Right forelimb (tissue), 1 donor: ENCODE measurements at places on chromosomes 16 and 17.

- no peak for DNase-seq
Observed at GRCh38 chr16:3959148-3959547, 78.6 kb upstream of the CREBBP start.

DNA sequence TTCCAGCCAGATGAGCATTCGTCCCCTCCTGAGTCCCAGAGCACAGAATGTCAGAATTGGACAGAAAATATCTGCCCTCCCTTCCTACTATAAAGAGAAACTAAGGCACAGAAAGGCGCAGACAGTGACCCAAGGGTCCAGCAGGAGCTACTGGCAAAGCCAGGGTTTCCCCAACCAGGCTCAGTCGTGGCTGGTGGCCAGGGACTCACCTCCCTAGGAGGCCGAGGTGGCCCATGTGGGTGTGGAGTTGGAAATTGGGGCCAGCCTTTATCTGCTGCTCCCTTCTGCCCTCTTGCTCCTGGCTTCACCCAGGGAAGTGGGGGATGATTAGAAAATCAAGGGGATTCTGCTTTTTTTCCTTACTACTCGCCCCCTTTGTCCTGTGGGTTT, 1.1 kb downstream of the DRC7 start:
- DNase-seq: no peak

GRCh38 chr17:62064029-62064790, 868 bp downstream of the MED13 start:
- DNase-seq: no peak

- DNase-seq: no peak
Observed at GRCh38 chr17:38654411-38655398, 20.1 kb downstream of the EPOP start.

DNA sequence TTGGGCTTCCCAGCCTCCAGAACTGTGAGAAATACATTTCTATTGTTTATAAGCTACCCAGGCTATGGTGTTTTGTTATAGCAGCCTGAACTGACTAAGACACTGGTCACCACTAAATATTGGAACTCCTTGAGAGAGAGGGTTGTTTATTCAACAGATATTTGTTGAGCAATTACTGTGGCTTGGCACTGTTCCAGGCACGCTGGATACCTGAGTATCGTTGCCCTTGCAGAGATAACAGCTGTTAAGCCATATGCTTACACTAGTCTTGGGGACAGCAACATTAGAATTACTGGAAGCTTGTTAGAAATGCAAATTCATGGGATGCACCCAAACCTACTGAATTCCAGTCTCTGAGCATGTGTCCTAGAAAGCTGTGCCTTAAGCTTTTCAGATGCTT, 230.7 kb downstream of the HS3ST4 start:
- DNase-seq: no peak

DNA sequence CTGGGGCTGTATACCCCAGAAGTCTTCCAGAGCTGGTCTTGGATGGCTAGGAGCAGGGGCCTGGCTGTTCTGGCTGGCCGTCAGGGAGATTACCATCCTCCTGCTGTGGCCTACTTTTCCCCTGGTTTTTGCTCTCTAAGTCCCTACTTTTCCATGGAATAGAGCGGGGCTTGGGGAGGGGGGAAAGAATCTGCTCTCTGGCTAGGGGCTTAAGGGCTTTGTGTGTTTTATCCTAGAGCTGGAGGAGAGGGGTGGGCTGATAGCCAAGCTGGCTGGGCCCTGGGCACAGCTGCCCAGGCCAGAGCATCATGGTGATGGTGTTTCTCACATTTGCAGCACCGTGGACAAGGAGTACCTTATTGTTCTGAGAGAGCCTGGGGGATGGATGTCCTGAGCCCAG, 3.6 kb downstream of the NRN1L start:
- no peak for DNase-seq

- no peak for DNase-seq
Observed at GRCh38 chr17:49547566-49547965, 28.1 kb upstream of the NXPH3 start.

DNA sequence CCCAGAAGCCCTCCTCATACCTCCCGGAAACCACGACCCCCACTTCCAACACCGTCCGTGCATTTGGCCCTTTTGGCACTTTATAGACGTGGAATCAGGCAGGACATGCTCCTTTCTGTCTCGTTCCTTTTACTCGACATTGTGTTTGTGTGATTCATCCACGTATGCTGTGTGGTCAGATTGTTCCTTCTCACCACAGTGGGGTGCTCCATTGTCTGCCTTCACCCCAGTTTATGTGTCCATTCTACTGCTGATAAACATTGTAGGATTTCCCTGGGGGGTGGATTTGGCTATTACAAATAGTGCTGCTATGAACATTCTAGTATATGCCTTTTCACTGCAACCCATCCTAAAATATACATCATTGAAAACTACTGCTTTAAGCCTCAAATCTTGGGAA, 28.9 kb upstream of the RPH3AL start:
- no peak for DNase-seq
